SJSA1 (cell line): ENCODE measurements at places on chromosomes 1 and 21.

DNA sequence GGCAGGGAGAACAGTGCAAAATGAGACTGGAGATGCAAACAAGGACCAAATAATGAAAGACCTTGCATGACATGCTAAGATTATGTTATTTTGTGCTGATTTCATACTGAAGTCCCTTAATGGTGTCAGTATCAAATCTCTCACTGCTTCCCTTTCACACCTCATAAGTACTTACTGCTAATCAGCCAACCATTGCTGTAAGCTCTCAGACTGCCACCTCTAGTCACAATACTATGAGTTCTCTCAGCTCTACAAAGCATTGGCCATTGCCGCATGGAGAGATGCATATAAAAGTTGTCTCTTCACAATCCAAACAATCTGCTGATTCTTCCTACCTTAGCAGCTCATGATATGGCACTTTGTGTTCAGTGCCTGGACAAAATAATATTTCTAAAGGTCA is 375.4 kb downstream of the LTN1 start:
- DNase-seq: no peak

DNA sequence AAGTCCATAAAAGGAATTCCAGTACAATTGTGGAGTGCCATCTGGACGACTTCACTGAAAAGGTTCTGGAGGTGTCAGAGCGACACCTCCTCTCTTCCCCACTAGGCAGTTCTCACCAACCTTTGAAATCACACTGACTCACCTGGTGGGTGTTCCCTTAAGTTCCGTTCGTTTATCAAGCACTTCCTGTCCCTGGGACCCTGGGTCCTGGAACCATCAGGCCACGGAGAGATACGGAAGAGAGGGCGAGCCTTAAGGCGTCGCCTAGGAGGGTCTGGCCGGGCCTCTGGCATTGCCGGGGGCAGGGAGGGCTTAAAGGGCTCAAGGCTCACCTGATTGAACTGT is 317 bp downstream of the SPAG17 start:
- no peak for DNase-seq

DNA sequence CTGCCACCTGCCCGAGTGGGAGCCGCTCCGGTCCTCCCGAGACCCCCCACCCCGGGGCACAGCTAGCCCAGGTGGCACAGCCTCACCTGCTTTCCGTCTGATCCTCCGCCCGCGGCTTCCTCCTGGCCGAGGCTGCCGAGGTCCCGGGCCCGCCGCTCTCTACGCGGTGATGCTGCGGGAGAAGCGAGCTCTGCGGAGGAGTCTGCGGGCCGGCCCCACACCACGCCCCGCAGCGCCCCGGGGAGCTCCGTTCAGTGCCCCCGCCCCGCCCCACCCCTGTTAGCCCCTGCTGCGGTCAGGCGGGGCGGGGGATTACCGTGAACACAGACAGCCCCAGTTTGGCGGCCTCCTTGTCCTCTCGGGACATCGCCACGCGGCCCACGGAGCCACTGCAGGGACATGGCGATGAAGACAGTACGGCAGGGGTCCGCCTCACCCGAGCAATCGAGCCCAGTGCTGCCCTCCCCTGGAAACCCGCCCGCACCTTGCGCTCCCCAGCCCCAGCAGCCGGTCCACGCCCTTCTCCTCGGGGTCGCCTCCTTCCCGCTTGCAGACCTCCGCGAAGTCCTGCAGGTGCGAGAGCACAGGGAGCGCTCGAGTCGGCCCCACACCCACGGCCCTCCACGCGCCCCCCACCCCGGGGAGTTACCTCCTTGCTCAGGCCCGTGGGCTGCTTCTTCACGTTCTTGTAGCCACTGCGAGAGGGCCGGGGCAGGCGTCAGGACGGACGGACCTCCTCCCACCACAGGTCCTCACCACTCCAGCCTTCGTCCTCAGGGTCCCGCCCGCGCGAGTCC is 933 bp downstream of the C1orf35 start:
- peak; percentile 54 for DNase-seq

- no peak for DNase-seq
Measured at GRCh38 chr1:54487571-54488050, 60.4 kb upstream of the ACOT11 start.

GRCh38 chr21:38507374-38507942 is 9.2 kb upstream of the ERG start:
- DNase-seq: no peak

DNA sequence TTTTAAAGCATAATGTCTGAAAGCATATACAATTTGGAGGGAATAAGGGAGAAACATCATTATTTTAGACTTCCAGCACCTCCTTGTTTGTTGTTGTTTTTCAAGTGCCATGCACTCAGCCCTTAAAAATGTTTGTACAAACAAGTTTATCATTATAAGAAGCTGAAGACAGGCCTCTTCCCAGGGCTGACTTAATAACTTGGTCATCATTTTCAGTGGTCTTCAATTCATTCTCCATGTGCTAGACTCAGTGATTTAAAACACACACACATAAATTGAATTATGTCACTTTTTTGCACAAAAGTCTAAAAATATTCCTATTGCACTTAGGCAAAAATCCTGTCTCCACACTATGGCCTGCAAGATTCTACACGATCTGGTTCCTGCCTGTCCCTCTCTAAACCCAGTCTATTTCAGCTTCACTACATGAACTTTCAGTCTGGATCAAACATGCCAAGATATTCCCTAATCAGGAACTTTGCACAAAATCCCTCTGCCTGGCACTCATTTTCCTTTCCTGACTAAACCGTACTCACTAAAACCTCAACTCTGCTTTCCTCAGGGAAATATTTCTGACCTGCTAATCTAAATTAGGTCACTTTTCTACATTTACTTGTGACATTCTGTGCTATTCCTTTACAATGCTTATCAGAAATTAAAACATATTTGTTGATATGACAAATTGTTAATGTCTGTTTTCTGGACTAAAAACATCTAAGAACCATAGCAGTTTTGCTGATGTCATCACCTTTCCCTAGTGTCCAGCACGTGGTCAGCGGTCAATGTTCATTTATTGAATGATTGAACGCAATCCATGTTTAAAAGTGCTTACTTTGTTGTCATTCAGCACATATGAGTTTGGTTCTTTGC is 14.8 kb upstream of the GBP5 start:
- no peak for DNase-seq

DNA sequence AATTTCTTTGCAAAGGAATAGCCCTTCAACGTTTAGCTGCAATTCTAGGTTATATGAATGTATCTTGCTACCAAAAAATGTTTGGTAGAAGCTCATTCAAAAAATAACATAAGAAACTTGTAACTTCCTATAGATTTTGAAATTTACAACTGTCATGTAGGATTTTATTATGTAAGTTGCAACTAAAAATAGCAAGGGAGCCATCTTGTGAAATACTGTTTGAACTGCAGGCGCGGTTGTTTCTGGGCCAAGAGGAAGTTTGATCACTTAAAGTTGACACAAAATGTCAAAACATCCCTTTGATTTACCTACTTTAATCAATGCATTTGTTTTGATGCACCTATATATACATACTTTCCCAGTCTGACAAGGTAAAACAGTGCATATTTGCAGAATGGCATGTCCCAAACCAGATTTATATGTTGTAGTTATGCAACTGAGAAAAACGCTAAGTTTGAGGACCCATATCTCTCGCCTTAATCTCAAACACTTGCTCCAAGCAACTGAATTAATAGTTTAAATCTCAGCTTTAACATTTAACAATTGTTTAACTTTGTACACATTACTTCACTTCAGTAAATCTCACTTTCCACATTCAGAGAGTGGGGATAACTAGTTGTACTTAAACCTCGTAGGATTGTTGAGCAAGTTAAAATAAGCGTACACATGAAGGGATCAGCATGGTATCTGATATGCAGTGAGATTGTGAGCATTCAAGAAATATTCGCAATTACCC is 63.9 kb downstream of the KCNK2 start:
- DNase-seq: no peak

DNA sequence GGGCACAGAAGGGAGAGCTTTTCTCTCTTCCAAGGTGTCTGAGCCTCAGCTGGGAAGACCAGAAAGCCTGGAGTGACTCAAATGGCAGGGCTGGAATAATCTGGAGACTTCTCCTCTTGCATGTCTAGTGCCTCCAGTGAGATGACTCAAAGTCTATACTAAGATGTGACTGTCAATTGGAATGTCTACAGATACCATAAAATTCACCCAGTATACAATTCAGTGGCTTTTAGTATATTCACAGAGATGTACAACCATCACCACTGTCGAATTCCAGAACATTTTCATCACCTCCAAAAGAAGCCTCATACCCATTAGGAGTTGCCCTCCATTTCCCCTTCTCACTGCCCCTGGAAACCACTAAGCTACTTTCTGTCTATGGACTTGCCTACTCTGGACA is 47.9 kb upstream of the CNN3 start:
- peak; percentile 87 for DNase-seq

DNA sequence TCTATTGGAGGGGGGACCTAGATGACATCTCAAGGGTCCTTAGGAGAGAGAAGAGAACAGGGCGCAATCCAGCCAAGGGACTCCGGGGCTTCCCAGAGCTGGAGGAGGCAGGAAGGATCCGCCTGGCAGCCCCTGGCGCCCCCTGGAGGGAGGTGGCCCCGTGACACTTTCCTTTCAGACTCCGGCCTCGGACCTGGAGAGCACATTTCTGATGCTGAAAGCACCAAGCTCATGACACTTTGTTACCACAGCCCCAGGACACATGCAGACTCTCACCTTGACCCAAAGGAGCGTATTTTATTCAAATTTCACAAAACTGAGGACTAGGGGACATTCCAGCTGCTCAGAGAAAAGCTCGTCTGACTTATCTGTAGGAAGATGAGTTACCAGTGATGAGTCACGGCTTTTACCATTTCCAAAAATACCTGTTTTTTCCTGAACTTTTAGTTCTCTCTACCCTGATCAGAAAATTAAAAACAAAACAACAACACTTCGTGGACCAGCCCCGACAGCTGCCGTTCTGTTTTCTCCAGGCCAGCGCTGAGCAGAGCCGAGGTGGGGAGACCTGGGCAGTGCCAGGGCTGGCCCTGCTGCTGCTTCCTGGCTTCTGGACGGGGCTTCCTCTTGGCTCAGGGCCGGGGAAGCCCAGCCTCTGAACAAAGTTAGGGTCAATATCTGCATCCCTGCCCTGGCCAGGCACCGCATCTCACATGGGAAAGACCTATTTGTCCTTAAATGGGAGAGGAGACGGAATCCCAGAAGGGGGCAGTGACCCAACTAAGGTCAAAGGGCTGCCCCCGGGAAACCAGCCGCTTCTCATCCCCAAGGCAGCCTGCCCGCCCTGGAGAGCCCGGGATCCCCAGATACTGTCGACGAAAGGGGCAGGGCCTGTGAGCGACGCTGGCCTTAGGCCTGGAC is 21.6 kb upstream of the POFUT2 start:
- DNase-seq: peak; percentile 89
